Stimulated activated CD4-positive, alpha-beta T cell treated with anti-CD3 and anti-CD28 coated beads, Interleukin-1b, Interleukin-23, amount 100 ng/mL, for 1 hour (primary cell): ENCODE measurements at places on chromosomes 2 and 18.

DNA sequence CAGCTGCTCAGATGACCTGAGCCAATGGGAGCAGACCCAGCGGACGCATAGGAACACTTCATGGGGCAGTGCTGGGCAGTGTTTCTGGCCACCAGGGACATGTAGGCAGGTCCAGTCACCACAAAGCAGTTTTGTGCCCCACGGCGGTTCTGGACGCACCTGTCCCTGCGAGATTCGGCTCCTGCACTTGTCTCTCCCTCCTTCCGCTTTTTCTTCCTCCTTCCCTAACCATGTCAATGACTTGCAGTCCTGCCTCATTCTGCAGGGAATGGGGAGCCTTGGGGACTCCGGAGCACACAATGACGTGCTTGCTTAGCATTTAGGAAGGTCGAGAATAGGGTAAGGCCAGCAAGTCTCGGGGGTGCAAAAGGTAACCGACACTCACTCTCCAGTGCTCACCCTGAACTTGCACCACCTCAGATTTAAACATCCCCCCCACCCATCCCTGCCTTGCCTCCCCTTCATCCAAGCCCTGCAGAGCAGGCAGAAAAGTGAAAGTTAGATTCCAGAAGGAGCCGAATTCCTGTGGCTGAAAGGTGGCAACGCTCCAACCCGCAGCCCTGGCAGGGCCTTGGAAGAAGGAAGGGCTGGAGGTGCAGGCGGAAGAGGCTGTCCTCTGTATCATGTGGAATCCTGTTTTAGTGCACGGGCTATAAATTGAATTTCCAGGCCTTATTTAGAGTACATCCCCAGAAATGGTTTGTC lies 40.5 kb upstream of the ATG16L1 start:
- DNase-seq, result no peak

GRCh38 chr18:29969876-29970275 lies 1072.7 kb downstream of the DSC3 start:
- no peak for DNase-seq

GRCh38 chr2:174572556-174572955 lies 25.0 kb downstream of the WIPF1 start:
- DNase-seq, result no peak

GRCh38 chr2:207091928-207092327 lies 73.8 kb downstream of the KLF7 start:
- DNase-seq, result no peak

GRCh38 chr18:12933327-12933726 lies 14.5 kb upstream of the SEH1L start:
- no peak for DNase-seq

DNA sequence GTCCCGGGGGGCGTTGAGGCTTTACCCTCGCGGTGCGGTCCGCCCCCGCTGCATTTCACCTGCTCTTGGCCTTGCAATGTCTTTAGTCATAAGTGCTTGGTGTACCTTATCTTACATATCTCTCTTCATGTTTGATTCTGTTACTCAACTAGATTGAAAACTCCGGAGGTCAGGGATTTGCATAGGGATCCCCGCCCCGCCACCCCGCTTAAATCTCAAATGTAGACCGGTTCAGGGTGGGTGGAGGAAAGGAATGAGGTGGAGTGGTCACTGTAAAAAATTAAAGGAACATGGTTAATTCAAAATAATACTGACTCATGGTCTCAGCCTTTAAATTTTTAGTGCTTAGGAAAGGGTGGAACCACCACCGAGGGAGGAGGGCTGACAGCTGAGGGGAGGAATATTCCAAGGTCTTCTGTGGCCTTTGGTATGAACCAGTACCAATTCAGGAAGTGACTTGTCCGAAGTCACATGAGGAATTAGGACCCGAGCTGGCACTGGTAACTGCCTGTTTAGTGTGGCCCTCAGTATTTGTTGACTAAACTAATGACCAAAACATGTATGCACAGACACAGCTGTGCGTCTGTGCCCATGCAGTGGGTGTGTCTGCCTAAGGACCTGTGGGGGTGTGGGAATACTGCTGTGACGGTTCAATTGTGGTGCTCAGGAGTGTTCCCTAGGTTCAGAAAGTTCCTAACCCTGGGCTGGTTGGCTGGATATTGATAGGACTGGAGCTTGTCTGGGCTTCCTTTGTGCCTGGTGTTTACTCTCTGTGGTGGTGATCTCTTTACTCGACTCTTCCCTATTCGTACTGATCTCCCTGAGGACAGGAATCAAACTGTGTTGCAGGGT lies 1.0 kb downstream of the PLEKHB2 start:
- DNase-seq, result no peak

- DNase-seq, result no peak
Measured at GRCh38 chr2:162234620-162235462, 8.4 kb downstream of the FAP start.
